Fibroblast of skin of left biceps (primary cell): ENCODE measurements at places on chromosomes 5 and 9.

GRCh38 chr5:141743866-141744272, 61.8 kb upstream of the ARAP3 start:
- no peak for DNase-seq

GRCh38 chr5:170552621-170553115, 48.8 kb downstream of the KCNIP1 start:
- DNase-seq = peak; percentile 81

GRCh38 chr5:83029912-83030311, 47.3 kb downstream of the TMEM167A start:
- DNase-seq = no peak

DNA sequence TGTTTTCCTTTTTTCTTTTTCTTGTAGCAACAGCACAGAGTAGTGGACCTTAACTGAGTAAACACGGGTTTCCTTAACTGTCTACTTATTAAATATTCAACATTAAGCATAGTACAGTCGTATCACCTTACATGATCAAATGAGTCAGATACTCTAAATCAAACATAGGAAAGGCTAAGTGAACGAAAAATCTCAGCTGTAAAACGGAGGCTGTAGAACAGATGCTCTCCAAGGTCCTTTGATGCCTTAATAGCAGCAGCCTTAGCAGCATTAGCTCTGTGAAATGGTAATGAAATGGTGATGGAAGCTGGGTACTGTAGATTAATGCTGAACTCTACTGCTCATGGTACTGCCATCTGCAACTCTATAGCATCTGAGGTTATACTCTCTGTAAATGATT, 1433.3 kb upstream of the C9orf72 start:
- no peak for DNase-seq

- DNase-seq = no peak
Observed at GRCh38 chr5:43926923-43927322, 323.9 kb downstream of the NNT start.

GRCh38 chr9:124291801-124292396, 34.1 kb downstream of the NEK6 start:
- DNase-seq = no peak

GRCh38 chr5:117235786-117236185, 661.2 kb upstream of the SEMA6A start:
- no peak for DNase-seq

GRCh38 chr9:111712369-111712768, 51.0 kb downstream of the GNG10 start:
- DNase-seq = no peak

DNA sequence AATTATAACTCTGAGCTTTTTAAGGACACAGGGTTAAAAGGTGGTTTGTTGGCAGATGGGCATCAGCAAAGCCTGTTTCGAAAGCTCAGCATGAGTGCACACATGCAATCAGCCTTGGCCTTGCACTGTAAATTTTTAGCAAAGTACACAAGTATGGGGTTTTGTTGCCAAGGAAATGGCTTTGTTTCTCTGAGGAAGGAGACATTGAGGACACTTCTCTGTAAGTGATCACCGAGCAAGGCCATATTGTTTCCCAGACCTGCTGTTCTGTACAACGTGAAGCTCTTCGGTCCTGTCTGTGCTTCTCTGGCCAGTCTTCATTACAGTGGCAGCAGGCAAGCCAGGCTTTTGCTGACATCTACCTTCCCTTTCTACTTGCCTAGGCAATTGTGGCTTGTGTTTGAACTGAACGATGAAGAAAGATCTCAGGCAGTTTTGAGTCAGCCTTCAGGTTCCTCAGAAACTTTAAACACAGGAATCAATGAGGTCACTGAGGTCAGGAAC, 27.9 kb upstream of the GLRX start:
- DNase-seq = no peak

GRCh38 chr5:56328753-56329560, 95.8 kb upstream of the ANKRD55 start:
- DNase-seq = no peak

DNA sequence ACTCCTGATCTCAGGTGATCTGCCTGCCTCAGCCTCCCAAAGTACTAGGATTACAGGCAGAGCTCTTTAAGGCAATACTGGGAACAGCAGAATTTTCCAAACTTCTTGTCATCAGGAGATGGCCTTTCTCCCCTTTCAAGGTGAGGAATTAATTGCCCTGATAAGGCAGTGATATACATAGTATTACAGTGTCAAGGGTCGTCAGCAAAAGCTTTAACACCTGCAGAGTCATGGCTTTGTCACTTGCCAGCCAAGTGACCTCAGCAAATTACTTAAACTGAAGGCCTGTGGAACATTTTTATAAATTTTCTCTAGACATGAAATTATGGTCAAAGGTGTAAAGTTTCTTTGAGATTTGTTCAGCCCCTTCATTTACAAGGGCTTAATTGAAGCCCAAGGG, 59.5 kb downstream of the FBXO38 start:
- DNase-seq = no peak

DNA sequence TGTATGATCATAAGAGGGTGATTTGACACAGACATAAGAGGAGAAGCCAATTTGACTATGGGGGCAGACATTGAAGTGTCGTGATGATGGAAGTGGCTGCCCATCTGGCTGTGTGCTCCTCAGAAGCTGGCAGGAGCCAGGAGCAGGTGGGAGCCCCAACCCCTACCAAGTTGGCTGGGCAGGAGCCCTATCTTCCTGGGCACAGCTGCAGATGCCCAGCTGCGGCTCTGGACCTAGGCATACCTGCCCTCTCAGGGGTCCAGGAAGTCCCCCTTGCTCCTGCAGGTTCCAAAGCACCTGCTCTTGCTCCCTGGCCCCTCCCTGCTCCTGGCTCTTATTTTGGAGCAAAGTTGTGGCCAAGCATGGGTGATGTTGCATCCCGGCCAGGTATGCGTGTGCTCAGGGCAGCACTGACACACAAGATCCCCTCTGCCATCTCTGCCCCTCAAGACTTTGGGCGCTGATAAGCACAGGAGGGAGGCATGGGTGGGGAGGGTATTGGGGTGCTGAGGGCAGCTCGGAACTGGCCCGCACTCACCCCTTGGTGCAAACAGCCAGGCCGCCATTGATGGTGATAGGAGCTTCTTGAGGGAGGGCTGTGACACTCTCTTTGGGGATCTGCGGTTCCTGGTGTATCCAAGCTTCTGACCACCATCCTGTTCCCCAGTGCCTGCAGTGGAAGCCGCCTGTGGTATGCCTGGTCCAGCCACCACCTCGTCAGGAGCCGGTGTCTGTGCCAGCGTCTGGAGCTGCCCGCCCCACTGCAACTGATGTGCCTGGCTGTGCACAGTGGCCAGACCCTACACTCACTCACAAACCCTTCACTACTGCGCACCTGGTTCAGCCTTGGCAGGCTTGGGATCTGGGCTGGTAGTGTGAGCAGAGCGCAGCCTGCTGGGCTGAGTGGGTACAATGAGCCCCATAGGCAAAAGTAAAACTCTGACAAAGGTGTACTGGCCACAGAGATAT, 230.9 kb downstream of the CDH9 start:
- no peak for DNase-seq

- DNase-seq = no peak
Observed at GRCh38 chr5:8079056-8079455, 210.1 kb downstream of the MTRR start.

DNA sequence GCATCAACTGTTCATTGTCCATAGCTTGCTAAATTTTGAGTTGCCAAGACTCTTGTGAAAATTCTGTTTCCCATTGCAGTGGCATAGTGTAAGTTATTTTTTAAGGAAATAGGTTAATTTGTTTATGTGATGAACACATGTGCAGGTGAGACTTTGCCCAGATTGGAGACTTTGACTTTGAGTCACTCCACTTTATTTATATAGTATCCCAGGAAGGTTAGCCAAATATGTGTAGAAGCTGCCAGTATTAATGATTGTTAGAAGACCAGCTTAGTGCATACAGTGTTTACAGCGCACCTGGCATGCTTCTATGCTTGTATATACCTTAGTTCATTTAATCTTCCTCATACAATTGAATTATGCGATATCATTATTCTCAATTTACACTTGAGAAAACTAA, 51.0 kb downstream of the MTAP start:
- no peak for DNase-seq

DNA sequence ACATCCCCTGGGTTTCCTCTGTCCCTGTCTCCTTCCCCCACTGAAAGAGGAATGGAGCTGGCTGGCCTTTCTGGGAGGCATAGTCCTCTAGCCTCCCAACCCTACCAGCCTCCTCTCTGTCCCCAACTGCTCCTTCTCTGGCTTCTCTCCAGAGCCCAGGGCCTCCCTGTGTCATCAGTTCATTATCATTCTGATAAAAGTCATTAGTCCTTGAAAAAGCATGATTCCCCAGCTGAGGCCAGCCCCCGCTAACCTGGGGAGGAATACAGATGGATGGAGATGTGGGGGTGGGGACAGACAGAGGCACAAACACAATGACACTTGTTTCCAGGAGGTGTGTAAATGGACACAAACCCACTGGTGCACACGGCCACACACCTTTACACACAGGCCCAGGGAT, 73.6 kb upstream of the HSPA9 start:
- no peak for DNase-seq

GRCh38 chr9:135156525-135157510, 69.3 kb downstream of the OLFM1 start:
- DNase-seq = no peak

DNA sequence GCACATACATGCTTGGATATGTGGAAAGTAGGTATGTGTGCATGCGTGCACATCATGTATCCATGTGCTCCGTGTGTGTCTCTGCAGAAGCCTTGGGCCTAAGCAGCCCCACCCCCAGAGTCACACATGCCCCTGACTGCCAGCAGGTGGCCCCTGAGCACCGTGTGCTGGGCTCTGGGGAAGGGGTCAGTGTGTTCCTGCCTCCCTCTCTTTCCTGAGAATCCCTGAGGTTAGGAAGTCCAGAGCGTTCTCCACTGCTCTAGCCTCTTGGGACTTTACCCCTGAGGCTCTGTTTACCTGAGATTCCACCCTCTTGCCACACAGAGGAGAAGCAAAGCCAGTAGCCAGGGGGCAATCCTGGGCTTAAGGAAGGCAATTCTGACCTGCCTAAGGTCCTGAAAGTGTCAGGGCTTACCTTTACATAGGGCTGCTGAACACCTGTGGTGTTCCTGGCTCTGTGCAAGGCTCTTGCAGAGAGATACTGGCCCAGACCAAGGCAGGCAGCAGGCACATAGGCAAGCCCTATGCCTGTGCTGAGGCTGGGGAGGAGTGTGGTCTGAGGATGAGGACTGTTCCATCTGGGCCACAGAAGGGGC, 207.3 kb downstream of the TMEM38B start:
- no peak for DNase-seq

DNA sequence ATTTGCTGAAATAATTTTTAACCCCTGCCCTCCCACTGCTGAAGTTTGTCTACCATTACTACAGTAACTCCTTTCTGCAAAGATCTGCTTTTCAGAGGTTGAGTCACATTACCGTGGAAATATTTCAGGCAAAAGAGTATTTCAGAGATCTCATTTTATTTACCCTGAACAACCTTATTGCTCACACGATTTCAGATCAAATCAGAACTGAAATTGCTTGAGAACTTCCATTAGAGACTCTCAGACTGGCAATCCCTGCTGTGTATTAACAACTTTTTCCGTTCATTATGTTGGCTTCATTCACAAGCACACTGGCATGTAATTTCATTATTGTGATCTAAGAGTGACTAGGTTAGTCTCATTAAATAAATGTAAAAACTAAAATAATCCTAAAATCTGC, 16.1 kb downstream of the NR6A1 start:
- DNase-seq = no peak

GRCh38 chr5:103620851-103621547, 58.4 kb upstream of the NUDT12 start:
- DNase-seq = no peak

DNA sequence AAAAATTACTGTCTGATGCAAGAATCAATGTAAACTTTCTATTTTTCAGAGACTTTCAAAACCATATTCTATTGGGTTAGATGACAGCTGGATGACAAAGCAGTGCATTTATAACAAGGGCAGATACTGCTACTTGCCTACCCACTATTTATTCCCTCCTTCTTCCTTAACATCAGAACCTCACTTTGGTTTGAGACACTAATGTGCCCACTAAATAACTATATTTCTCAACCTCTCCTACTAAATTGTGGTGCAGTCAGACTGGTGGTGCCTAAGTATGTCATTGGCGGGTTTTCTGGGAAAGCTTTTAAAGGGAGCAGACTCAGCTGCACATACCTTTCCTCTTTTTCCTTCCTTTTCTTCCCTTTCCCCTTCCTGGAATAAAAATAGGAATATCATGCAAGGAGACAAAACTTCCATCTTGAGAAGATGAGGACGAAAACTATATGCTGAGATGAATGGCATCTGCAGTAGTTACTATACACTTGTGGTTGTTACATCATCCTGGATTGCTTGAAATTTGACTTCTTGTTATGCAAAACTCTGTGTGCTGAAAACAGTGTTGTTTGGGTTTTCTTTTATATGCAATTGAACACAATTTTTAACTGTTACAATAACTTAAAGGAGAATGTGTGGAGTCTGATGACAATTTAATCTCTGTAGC, 43.8 kb downstream of the PRR16 start:
- DNase-seq = no peak

- no peak for DNase-seq
Observed at GRCh38 chr5:581941-582340, 30.2 kb upstream of the CEP72 start.

DNA sequence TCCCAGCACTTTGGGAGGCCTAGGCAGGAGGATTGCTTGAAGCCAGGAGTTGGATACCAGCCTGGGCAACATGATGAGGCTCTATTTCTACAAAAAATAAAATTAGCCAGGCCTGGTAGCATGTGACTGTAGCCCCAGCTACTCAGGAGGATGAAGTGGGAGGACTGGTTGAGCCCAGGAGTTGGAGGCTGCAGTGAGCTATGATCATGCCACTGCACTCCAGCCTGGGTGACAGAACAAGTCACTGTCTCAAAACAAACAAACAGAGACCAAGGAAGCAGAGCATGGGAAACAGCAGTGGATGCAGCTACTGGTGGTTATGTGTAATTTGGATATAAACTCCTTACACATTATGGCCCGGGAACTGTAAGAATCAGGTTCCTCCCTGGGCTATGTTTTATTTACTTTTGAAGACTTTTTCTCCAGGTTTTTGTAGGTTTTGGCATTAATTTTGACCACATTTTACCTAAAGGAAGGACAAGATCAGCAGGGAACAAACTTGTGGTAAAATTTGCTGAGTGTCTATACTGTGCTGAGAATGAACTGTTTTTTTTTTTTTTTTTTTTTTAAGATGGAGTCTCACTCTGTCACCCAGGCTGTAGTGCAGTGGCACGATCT, 8.3 kb downstream of the KIF2A start:
- no peak for DNase-seq

DNA sequence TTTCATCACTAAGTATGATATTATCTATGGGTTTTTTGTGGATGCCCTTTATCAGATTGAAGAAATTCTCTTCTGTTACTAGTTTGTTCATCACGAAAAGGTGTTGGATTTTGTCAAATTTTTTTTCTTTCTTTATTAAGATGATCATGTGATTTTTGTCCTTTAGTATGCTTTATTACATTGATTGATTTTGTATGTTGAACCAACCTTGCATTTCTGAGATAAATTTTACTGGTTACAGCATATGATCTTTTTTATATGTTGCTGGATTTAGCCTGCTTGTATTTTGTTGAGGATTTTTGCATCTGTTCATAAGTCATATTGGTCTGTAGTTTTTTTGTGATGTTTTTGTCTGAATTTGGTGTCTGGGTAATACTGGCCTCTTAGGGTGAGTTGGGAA, 42.8 kb downstream of the RAD23B start:
- no peak for DNase-seq
